ENCODE measurements at places on chromosomes 2 and 18.

DNA sequence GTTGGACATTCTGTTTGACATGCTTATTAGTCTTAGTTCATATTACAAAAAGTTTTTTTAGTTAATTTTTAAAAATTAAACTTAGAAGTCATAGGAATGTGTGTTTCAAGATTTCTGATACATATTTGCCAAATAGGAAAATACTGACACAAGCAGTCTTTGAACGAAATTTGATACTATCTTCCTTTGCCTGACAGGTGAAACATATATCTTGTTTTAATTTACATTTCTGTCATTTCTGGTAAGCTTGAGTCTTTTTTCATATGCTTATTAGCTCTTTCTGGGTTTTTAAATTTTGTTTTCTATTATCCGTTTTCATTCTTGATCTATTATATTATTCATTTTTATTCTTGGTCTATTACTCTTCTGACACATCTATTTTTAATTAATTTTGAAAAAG, 24.5 kb downstream of the ITGAV start:
- no peak for DNase-seq

- DNase-seq: no peak
Measured at GRCh38 chr2:19800796-19801195, 101.0 kb downstream of the TTC32 start.

GRCh38 chr2:239287461-239287860, 113.4 kb downstream of the HDAC4 start:
- DNase-seq: no peak

GRCh38 chr2:219268294-219268693, 10.9 kb upstream of the DNAJB2 start:
- DNase-seq: no peak

DNA sequence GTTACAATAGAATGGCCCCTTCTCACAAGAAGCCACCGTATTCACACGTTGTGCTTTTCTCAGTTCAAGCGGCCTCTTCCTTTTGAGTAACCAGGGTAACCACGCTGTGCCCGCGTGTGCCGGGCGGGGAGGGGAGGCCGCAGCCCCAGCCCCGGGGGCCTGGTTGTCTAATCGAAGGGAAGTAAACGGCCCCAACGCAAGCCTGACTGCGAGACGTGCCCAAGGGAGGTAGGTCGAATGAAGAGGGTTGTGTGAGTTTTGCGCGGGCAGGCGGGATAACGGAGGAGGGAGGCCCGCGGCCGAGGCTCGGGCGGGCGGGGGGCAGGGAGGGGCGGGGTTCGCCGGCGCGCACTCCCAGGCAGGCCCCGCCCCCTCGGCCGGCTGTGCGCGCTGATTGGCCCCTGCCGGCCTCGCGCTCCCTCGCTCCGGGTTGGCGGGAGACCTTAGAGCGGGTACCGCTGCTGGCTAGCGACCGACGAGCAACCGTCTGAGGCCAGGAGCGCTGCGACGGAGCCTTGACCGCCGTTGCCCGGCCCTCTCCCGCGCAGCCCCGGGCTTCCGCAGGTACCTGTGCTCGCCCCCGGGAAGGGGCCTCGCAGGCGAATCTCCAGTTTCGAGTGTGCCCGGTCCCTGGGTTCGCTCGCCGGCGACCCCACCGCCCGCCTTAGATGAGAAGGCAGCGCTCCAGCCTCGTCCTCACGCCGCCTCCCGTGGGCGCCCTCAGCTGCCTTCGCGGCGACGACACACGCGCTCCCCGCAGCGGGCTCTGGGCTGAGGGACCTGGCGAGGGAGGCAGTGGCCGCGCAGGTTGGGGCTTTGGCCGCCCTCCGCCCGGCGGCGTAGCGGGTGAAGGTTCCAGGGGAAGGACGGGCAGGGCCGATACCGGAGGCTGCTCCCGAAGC, at the start of gene SPDYA:
Gene SPDYA, plus strand, starts transcription at position 451 of the 902 bp plus-strand sequence. CDS start 5,181 bp downstream, outside the sequence.
- peak; percentile 85 for DNase-seq

DNA sequence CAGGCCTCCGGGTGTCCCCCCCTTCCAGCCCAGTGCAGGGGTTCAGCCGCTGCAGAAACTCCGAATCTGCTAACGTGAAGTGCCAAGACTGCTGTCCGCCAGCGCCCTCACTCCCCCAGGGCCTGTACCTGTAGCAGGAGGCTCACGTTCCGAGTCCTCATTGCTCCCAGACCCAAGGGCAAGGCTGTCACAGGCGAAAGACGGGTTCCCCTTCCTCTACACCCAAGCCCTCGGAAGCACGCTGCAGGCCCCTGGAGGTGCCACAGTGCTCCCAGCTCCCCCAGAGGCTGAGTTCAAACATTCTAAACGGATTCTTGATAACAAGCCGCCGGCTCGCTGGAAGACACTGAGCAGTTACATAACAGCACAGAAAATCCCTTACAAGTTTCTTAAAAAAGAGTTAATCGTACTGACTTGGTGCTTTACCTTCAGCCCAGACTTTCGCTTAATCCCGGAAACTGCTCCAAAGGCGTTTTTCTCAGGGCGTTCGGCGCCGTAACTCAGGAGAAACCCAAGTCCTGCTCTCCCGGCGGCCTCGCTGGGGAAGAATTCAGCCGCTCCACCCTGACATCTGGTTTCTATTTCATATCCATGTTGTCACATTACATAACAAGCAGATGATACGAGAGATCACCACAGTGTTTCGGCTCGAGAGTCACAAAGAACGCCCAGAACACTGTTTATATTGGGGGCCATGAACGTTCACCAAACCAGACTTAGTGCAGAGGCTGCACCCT, 92.0 kb downstream of the HDAC4 start:
- no peak for DNase-seq

- DNase-seq: no peak
Measured at GRCh38 chr2:47187069-47187468, 32.0 kb upstream of the STPG4 start.

GRCh38 chr2:168072626-168073303, 174.6 kb downstream of the STK39 start:
- no peak for DNase-seq

- no peak for DNase-seq
Measured at GRCh38 chr18:32298171-32298667, 108.4 kb downstream of the MEP1B start.

GRCh38 chr2:45406621-45407020, 204.4 kb downstream of the SRBD1 start:
- DNase-seq: no peak

- DNase-seq: no peak
Measured at GRCh38 chr2:11899264-11899818, 152.9 kb downstream of the LPIN1 start.

DNA sequence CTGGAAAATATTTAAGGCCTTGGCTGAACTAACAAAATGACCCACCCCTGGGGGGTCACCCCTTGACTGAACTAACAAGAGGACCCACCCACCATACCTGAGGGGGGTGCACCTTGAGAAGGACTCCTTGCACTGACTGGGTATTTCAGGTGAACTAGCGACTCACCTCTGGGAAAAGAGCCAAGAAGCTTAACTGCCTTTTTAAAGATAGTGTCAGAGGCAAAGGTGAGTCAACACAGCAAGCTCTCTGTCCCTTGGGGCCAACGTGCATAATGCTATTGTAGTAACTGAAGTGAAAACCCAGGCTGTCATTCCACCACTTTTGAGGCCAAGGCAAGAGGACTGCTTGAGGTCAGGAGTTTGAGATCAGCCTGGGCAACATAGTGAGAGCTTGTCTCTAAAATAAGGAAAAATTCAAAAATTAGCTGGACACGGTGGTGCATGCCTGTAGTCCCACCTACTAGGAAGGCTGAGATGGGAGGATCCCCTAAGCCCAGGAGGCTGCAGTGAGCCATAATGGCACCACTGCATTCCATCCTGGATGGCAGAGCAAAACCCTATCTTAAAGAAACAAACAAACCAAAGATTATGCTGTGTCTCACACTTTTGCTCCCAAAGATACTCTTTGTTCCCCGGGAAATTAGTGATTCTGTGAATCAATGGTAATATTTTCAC, 36.4 kb upstream of the ZCCHC2 start:
- no peak for DNase-seq

DNA sequence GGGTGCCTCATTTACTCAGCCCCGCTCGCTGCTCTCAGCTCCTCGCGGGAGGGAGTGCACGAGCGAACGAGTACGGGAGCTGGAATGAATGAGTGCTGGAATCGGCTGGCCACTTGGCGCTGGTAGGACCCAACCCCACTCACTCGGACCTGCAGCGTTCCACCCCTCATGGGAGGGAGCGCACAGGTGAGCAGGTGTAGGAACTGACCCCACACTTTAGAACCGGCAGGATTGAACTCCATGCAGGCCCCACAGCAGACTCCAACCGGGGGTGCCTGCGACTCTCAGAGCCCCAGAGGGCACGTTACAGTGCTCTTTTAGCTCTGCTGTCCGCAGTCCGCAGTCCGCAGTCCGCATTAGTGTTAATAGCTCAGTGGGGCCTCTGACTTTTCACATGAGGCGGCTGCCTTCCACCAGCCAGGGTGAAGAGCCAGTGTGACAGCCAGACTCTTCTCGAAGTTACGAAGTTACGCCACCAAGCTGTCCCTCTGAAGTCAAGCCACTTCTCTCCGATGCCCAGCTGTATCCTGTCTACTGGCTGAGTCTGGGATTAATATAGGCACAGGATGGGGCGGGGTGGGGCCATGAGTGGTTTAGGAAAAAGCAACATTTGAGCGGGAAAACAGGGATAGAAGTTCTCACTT, 102.7 kb upstream of the ARHGAP15 start:
- no peak for DNase-seq

Measured in CD4-positive, CD25-positive, alpha-beta regulatory T cell (primary cell).